ENCODE measurements at places on chromosomes 5 and 9.

DNA sequence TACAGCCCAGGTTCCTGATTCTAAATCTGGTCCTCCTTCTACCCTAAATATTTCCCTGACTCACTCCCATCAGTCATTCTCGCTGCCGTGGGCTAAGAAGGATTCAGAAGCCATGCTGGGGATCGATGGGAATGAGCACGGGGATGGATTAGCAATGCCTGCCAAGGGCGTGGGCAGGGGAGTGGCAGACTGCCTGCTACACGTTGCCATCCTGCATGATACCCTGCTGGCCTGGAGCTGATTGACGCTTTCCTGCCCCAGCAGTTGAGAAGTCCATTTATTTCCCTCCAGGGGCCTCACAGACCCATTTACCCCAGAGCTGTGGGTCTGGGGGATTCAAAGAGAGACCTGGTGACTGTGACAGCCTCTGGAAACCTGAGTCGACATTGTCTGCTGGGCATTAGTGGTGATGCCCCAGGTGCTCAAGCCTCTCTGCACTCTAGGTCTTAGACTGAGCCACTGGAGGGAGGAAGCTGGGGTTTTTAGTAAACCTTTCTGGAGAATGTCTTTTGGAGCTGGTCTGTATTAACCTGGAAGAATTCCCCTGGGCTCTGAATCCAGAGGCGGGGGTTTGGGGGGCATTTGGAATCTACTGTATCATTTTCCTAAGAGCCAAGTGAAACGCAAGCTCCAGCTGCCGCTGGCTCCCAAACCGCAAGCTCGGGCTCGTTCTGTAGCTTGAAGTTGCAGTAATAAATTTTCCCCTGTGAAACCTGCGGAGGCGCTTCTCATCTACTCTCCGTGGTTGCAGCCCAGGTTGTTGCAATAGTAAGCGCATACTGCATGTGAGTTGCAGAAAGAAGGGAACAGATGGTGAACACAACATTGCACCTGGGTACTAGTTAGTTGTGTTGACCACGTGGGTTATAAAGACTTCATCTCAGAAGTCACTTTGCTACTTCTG, 76.3 kb upstream of the RAPGEF1 start:
- DNase-seq, result no peak

DNA sequence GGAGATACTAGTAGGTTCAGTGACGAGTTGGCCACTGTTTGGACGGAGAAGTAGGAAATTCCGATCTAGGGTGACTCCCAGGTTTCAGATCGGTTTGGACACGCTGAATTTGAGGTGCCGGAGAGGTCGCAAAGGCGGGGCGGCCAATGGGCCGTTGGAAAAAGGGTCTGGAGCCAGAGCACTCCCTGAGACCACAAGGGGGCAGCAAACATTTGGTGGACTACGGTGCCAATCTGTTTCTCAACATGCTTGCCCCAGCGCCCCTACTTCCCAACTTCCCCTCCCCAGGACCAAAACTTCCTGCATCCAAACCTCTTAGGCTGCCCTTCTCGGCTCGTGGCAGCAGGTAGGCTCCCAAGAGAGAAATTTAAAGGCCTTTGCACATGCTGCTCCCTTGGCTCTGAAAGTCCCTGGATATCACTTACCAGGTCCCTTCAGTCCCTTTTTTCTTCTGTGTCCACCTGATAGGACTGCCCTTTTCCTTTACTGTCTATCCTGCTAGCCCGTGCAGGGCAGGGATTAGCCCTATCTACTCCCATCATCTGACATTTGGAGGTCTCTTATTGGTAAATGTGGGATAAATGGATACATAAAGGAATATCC, 992 bp upstream of the RPP25L start:
- DNase-seq, result no peak

GRCh38 chr5:169760229-169760628, 123.2 kb downstream of the DOCK2 start:
- DNase-seq, result no peak

DNA sequence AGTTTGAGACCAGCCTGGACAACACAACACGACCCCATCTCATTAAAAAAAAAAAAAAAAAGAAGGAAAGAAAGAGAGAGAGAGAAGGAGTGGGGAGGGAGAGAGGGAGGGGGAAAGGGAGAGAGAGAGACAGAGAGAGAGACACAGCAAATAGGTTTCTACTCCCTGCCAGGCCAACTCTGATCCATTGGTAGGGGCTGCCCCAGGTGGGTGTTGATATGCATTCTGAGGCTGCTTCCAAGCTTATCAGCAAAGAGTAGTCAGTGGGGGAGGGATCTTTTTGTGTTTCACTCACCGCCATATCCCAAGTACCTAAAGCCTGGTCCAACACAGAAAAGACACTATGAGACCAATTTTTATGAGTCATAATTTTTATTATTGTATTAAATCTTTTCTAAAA, 57.0 kb upstream of the SAP30L start:
- no peak for DNase-seq

- DNase-seq, result no peak
Measured at GRCh38 chr9:80957801-80958200, 731.5 kb downstream of the TLE1 start.

All from Panc1 (cell line).